Suprapubic skin (tissue), 4 donors: ENCODE measurements at places on chromosomes 13 and 19.

- no peak for DNase-seq
These were observed 6.7 kb downstream of the PPP1R37 start for GRCh38 chr19:45099467-45100191.

GRCh38 chr19:10617409-10618121 lies 7.8 kb upstream of the SLC44A2 start:
- DNase-seq = no peak

- DNase-seq = no peak
These were observed 87.1 kb upstream of the FNDC3A start for GRCh38 chr13:48888613-48889012.

GRCh38 chr13:32302461-32302860 lies 12.7 kb downstream of the ZAR1L start:
- DNase-seq = no peak

DNA sequence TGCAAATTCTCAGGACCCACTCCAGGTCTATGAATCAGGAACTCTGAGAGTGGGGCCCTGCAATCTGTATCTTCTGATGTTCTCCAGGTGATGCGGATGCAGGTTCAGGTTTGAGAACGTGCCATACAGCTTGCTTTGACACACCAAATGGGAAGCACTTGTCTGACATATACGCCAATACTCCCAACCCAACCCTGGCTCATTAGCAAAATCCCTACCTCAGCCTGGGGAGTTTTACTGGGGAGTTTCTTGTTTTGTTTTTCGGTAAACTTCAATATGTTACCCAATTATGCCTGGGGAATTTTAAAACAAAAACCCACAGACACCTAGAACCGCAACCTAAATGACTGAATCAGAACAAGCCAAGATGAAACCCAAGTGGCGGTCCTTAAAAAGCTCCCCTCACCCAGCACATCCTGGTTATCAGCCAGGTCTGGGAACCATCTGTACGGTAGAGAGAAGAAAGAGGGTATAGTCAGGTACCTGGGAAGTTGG lies 41.2 kb downstream of the ABCC4 start:
- DNase-seq = no peak

DNA sequence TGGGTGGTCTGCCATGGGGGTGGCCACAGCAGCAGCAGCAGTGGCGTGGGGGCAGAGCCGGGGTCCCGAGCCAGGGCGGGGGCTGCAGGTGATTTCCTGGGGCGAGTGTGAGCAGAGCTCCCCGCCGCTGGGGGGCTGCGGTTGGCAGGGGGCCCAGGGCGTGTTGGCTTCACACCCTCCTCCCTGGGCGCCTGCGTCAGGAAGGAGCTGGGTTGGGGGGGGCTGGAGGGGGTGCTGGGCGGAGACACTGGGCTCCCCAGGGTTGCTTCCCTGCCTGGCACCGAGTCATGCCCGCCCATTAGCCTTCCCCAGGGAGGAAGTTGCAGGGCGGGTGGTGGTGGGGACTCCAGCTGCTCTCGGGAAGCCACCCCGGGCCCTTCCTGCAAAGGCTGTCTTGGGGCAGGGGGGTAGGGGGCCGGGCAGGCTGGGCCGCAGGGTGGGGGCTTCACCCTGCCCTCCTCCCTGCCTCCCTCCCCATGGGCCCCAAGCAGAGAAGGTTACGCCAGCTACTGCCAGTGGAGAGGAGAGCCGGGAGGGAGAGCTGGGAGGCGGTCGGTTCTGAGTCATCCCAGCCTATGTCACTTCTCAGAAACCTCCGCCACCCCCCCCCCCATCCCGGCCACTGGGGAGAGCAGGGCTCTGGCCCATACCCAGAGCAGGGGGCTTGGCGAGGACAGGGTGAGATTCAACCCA lies 4.6 kb downstream of the MIDN start:
- peak; percentile 96 for DNase-seq

- DNase-seq = peak; percentile 89
These were observed 9.9 kb upstream of the FPR3 start for GRCh38 chr19:51784922-51785690.

DNA sequence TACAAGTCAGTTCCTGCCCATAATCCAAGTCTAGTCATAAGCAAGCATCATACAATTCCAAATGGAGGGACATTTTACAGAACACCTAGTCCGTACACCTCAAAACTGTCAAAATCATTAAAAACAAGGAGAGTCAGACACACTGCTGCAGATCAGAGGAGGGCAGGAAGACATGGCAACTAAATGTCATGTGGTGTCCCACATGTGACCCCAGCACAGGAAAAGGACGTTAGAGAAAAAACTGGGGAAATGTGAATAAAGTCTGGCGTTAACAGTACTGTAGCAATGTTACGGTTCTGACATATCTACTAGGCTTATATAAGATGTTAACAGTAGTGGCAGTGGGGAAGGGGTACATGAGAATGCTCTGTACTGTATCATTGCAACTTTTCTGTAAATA lies 2.3 kb downstream of the ZSCAN5A start:
- DNase-seq = no peak

DNA sequence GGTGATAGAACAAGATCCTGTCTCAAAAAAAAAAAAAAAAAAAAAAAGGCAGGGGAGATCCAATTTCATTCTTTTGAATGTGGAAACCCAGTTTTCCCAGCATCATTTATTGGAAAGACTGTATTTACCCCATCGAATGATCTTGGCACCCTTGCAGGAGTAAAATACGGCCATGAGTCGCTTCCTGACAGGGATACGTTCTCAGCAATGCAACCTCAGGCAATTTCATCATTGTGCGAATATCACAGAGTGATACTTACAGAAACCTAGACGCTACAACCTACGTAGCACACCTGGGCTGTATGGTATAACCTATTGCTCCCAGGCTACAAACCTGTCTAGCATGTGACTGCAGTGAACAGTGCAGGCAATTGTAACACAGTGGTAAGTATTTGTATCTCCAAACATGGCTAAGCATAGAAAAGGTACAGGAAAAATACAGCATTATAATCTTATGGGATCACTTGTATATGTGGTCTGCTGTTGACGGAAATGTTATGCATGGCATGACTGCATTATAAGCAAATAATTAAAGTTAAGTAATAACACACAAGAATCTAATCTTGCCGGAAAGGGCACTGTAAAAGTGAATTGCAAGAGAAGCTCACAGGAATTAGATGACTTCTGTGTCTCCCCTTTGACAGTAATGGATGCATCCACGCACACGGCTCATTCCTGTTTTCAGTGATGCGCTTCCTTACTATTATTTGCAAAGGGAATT lies 24.1 kb downstream of the RFX2 start:
- no peak for DNase-seq

- no peak for DNase-seq
These were observed 2.0 kb downstream of the ZFP36 start for GRCh38 chr19:39408392-39409207.

- DNase-seq = no peak
These were observed 154.1 kb downstream of the ATP8A2 start for GRCh38 chr13:25525884-25526283.

GRCh38 chr19:1087813-1088415 lies 7.3 kb downstream of the POLR2E start:
- DNase-seq = no peak

GRCh38 chr13:41405367-41405766 lies 52.0 kb upstream of the RGCC start:
- no peak for DNase-seq
